COR-L47 (cell line): ENCODE measurements at places on chromosomes 16 and 17.

- DNase-seq: no peak
Measured at GRCh38 chr17:44200478-44201155, 933 bp upstream of the ATXN7L3 start.

GRCh38 chr16:70612931-70613330 is 33.4 kb upstream of the IL34 start:
- no peak for DNase-seq

- DNase-seq: no peak
Measured at GRCh38 chr17:16442141-16442540, 26.8 kb downstream of the TRPV2 start.

GRCh38 chr16:57479976-57480753 is 6.1 kb downstream of the DOK4 start:
- no peak for DNase-seq

GRCh38 chr17:32239456-32239855 is 26.2 kb upstream of the RHBDL3 start:
- no peak for DNase-seq
